ENCODE measurements at places on chromosomes 12 and 14. TPM values are rescaled to one million over a fixed set of nuclear protein-coding genes. Genes with fewer than 3 reads are reported as not detected.
A peak's percentile ranks its signal among the peaks of the same experiment; 100 is the strongest.

DNA sequence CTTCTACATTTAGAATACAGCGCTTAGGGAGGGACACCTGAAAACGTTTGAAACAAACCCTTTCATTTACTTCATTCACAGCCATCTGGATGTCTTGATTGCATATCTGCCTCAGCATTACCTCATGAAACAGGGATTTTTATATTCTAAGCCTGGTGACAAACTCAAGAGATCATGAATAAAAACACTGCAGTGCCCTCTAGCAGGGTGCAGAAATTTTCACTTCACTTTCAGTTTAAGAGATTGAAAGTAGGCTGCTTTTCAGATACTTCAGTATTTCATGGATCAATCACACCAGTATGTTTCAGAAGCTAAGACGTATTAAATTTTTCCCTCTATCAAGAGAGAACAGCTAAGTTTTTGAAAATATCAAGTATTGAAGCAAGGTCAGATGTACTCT lies 467.8 kb downstream of the MDGA2 start:
- H3K4me3 ChIP-seq, result no peak overlapping the region
- H3K27me3 ChIP-seq, result no peaks in the 10 kb centered on the region
- H3K4me1 ChIP-seq, result no peaks in the 10 kb centered on the region
- H3K27ac ChIP-seq, result no peak overlapping the region

GRCh38 chr14:92637228-92637627 lies 111.2 kb downstream of the LGMN start:
- no peak for DNase-seq
- H3K27me3 ChIP-seq, result no peaks in the 10 kb centered on the region
- H3K4me3 ChIP-seq, result no peak overlapping the region
- no peak overlapping the region for H3K27ac ChIP-seq

DNA sequence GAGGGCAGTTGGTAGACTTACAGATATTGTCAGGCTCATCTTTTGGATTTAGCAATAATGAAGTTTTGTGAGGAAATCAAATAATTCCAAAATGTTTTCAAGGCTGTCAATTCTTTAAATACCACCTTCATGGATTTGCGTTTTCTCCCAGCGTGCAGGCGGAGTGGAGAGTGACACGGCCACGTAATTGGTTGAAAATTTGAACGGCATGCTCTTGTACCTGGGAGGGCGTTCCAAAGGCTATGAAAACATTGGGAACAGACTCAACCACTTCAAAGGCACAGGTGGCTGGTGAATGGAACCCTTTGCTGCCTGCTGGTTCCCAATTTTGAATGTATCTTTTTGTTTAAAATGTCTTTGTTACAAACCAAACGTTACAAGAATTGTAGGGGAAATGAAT lies 12.4 kb downstream of the SMIM41 start:
- no peak for DNase-seq
- H3K4me1 ChIP-seq, result peaks cover 4% of the 10 kb centered on the region
- H3K4me3 ChIP-seq, result no peak overlapping the region
- H3K27ac ChIP-seq, result peak overlapping the region; percentile 47

DNA sequence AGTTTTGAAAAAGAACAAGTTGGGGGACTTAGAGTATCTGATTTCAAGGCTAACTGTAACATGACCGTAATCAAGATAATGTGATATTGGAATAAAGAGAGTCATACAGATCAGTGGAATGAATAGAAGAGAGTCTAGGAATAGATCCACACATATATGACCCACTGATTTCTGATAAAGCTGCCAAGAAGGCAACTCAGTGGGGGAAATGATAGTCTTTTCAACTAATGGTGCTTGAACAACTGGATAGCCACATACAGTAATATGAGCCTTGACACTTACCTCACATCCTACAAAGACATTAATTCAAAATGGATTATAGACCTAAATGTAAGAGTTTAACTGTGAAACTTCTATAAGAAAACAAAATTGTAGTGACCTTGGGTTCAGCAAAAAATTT lies 3.8 kb downstream of the PRKCH start:
- no peaks in the 10 kb centered on the region for H3K4me1 ChIP-seq
- H3K27ac ChIP-seq, result no peak overlapping the region
- H3K4me3 ChIP-seq, result no peak overlapping the region

- no peak overlapping the region for H3K4me3 ChIP-seq
- H3K4me1 ChIP-seq, result no peaks in the 10 kb centered on the region
- no peaks in the 10 kb centered on the region for H3K36me3 ChIP-seq
- no peak overlapping the region for H3K27ac ChIP-seq
- no peaks in the 10 kb centered on the region for H3K27me3 ChIP-seq
These were observed 110.0 kb downstream of the ATP23 start for GRCh38 chr12:58051378-58051777.

- no peak for DNase-seq
- no peaks in the 10 kb centered on the region for H3K27me3 ChIP-seq
- H3K36me3 ChIP-seq, result peaks cover 5% of the 10 kb centered on the region
- no peaks in the 10 kb centered on the region for H3K4me1 ChIP-seq
These were observed 2.9 kb downstream of the RBM23 start for GRCh38 chr14:22915886-22916521.

DNA sequence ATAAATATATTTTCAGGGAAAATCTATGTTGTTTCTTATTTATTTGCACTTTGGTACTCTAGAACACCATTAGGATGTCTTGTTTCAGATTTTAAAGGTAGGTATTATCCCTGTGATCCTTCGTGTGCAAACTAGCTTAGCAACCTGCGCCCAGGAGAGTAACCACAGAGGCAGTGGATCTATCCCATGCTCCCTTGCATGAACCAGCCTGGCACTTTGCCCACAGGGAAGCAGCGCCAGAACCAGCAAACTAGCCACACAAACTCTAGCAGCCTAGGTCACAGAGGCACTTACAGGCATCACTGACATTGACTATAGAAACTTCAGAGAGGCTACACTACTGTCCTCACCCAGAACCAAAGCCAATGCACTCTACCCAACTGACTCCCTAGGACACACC lies 76.1 kb downstream of the TSHR start:
- no peak overlapping the region for H3K4me3 ChIP-seq
- no peaks in the 10 kb centered on the region for H3K4me1 ChIP-seq
- no peak overlapping the region for H3K27ac ChIP-seq
- H3K36me3 ChIP-seq, result no peaks in the 10 kb centered on the region
- DNase-seq, result no peak

DNA sequence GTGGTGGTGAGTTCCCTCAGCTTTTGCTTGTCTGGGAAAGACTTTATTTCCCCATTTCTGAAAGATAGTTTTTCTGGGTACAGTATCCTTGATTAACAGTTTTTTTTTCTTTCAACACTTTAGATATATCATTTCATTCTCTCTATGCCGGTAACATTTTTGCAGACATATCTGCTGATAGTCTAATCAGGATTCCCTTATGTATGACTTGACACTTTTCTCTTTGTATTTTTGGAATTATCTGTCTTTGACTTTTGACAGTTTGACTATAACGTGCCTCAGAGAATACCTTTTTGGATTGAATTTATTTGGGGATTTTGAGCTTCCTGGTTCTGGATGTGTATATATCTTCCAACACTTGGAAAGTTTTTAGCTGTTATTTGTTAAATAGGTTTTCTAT lies 234.8 kb upstream of the PRICKLE1 start:
- DNase-seq, result no peak
- no peaks in the 10 kb centered on the region for H3K36me3 ChIP-seq
- H3K27me3 ChIP-seq, result no peaks in the 10 kb centered on the region
- no peaks in the 10 kb centered on the region for H3K4me1 ChIP-seq
- H3K4me3 ChIP-seq, result no peak overlapping the region

DNA sequence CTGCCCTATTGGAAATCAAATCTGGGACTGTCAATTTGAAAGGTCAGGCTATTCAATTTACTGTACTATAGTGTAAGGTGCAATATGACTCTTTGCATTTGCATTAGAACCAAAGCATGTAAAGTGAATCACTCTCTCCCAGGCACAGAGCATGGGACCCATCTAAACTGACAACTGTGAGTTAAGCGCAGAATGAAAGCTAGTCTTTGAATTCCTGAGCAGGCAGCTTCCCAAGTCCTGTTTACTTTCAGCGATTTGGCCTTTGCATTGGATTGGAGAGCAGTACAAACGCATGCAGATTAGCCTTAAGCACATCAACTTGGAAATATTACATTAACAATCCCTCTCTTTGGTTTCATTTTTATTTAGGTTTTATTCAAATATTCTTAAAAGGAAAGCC lies 74.6 kb downstream of the RERG start:
- H3K27me3 ChIP-seq, result no peaks in the 10 kb centered on the region
- no peak overlapping the region for H3K27ac ChIP-seq
- DNase-seq, result no peak
- no peaks in the 10 kb centered on the region for H3K4me1 ChIP-seq
- H3K36me3 ChIP-seq, result no peaks in the 10 kb centered on the region

DNA sequence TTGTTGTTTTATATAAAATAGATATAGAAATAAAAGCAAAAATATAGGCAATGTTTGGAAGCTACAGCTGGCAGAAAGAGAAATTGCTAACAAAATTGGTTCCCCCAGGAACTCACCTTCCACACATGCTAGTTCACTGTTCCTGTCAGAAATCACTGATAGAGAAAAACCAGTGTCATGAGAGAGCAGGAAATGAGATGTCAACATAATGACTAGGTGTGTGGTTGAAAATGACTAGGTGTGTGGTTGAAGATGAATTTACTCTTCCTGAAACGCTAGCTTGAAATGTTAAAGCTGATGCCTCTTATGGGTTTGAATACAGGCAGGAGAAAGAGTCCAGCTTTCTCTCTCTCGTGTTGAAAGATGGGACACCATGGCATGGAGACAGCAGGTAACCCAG lies 216.3 kb downstream of the C12orf42 start:
- no peak overlapping the region for H3K27ac ChIP-seq
- H3K4me3 ChIP-seq, result no peak overlapping the region
- no peaks in the 10 kb centered on the region for H3K4me1 ChIP-seq

- no peaks in the 10 kb centered on the region for H3K4me1 ChIP-seq
- H3K4me3 ChIP-seq, result no peak overlapping the region
- no peaks in the 10 kb centered on the region for H3K36me3 ChIP-seq
These were observed 274.2 kb downstream of the ETNK1 start for GRCh38 chr12:22899184-22899583.

- no peak overlapping the region for H3K4me3 ChIP-seq
- H3K4me1 ChIP-seq, result no peaks in the 10 kb centered on the region
- no peaks in the 10 kb centered on the region for H3K36me3 ChIP-seq
- no peak overlapping the region for H3K27ac ChIP-seq
- DNase-seq, result no peak
These were observed 113.2 kb downstream of the ERC1 start for GRCh38 chr12:1104088-1104800.

GRCh38 chr14:96106891-96107290 lies 67.7 kb downstream of the C14orf132 start:
- no peak overlapping the region for H3K4me3 ChIP-seq
- DNase-seq, result no peak
- H3K4me1 ChIP-seq, result no peaks in the 10 kb centered on the region

Gene CLEC4C
- total RNA-seq, result not detected

Measured in prostate gland (tissue), 2 donors.